ENCODE measurements at places on chromosomes 5 and 9.

- no peak for DNase-seq
These were observed 149.7 kb downstream of the SGCD start for GRCh38 chr5:156476678-156477077.

- DNase-seq = no peak
These were observed 161.5 kb downstream of the CARTPT start for GRCh38 chr5:71880536-71880935.

GRCh38 chr5:118551716-118552115 is 436.6 kb downstream of the DTWD2 start:
- no peak for DNase-seq

DNA sequence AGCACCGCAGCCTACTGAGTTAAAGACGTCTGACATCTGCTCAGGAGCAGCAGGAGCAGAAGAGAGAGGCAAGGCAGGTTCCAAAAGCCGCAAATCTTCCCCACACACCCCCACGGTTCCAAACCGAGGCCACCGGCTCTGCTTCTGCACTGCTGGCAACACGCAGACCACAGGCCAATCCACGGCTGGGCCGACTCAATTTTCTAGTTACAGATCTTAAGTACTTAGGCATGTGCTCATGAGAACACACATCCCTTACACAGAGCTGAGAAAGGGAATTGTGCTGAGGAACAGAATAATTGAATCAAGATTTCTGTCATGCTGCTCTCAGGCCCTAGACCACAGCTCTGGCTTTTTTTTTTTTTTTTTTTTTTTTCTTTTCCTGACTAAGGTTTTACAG is 32.6 kb downstream of the PAX5 start:
- DNase-seq = no peak

DNA sequence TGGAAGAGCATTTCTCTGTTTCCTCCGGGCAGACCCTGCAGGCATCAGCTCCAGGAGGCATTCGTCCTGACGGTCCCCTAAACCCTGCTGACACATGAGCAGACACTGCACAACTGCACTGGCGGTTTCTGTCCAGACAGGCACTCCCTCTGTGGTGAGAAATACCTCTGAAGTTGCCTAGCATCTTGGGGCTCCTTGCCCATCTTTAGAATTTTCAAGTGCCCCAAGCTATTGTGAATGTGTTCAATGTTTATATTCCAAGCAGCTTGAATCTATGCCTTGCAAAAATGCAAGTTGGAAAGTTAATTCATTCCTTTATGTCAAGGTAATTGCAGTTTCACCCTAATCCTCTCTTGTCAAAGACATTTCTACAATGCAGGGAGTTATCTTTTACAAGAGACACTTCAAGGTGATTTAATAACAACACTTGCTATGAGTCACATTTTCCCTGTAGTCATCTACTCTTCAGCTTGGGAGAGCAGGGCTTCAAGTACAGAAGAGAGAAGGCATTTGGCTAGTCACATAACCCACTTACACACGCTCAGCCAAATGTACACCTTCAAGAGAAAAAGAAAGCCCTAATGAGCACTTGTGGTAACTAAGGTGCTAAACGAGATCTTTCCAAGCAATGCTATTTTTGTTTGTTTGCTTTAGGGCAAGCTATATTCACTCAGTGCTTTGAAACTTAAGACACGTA is 302.5 kb downstream of the MLLT3 start:
- no peak for DNase-seq

DNA sequence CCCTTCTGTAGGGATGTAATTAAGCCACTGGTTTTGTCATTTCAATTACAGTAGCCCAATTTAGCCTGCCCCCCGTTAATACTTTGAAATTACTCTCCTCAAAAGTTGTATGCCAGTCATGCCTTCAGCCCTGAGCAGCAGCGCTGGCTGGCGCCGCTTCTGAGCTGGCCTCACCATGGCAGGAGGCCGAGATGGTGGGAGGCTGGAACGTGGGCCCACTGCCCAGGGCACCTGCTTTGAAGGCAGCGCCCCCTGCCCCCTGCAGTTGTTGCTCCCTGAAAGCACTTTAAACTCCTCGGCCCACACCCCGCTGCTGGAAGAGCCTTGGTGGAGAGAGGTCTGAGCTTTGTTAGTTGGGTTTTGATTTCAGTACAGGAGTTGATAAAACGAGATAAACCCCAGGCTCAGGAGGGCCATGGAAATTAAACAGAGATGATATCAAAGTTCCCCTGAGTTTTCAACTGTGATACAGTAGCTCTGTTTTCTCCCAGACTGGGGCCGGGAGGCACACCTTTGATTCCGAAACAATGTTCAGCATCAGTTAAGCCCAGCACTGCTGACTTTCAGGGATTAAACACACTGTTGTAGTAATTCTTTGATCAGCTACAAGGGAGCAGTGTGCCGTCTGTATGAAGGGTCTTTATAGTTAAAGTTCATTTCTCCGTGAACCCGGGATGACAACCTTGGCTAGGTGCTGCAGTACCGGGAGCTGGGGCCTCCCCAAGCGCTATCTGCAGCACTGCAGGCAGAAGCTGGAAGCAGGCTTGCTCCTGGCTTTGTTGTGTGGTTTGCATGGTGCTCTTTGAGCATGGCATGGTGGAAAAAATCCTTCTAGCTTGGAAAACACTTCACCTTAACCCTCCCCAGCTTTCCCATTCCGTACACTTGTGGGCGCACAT is 9.5 kb downstream of the MVB12B start:
- DNase-seq = no peak

DNA sequence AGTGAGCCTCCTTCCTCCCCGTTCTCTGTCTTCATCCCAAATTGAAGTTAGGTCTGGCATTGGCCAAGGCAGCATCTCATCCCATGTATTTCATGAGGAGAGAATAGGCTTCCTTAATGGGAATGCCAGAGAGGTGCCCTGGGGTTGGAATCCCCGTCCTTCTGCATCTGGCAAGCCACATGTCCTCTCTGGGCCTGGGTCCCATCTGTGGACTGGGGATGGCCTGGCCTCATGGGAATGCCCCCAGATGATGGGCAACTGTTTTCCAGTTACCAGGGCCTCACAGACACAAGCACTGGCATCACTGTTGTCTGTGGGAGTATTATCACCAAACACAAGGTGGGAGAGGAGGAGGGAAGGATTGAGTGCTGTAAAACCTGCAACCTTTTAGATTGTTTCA is 153.9 kb downstream of the FSTL4 start:
- no peak for DNase-seq

GRCh38 chr5:170832241-170832640 is 29.6 kb upstream of the RANBP17 start:
- no peak for DNase-seq

DNA sequence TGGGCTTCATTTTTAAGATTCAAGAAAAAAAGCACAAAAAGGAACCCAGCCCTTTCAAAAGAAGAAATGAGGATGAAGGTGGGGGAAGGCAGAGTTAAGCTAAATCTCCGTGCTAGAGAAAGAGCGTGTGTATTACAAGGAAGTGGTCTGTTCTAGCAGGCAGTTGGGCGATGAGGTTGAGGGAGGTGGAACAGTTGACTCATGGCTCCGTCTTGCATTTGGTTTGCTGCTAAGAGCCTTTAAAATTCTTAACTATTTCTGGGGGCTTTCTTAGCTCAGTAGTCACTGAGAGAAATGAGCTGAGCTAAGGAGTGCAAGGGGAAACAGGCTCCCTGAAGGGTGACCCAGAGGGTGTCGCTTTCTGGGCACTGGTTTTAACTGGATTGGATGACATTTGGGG is 117.4 kb downstream of the GCNT1 start:
- peak; percentile 11 for DNase-seq

DNA sequence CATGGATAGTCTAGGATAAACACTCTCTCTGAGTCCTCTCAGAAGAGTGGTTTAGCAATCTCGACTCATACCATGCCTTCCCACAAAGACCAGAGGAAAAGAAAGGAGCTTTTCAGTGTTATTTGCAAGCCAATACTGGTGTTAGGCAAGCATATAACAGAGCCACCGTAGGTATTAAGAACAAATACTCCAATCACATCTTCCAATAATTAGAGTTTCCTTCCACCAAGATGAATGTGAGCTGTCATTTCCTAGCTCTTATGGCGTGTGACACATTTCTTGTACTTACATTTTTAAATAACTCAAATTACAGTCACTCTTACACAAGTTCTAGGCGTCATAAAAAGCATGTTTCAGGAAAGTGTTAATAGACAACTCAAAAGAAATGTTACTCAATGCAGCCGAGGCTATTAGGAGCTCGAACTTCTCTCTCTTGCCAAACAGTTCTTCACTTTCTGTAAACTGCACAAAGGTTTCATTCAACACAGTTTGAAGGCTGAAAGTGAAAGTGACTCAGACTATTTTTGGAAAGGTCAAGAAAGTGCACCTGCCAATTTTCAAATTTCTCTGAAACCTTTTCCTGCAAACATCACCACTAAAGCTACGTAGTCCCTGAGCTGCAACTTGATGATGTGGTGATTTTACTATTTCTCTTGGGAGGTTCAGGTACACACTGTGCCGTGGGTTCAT is 153.8 kb downstream of the AUH start:
- DNase-seq = no peak

- no peak for DNase-seq
These were observed 65.2 kb upstream of the GLIS3 start for GRCh38 chr9:4365055-4365454.

DNA sequence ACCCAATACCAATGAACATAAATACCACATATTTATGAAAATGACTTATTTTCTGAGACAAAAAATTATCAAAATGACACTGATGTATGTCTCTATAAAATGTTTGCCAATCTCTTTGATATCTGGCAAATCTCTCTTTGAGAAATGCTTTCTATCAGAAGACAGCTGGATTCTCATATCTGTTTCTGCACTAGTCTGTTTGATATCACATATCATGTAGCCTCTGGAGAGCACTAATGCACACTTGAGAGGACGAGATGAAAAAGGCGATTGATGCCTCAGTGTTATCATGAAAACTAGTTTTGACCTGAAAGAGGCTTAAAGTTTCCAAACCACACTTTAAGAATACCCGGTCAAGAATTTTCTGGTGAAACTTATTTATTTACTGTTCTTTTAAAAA is 29.1 kb upstream of the ANKRD55 start:
- DNase-seq = no peak

DNA sequence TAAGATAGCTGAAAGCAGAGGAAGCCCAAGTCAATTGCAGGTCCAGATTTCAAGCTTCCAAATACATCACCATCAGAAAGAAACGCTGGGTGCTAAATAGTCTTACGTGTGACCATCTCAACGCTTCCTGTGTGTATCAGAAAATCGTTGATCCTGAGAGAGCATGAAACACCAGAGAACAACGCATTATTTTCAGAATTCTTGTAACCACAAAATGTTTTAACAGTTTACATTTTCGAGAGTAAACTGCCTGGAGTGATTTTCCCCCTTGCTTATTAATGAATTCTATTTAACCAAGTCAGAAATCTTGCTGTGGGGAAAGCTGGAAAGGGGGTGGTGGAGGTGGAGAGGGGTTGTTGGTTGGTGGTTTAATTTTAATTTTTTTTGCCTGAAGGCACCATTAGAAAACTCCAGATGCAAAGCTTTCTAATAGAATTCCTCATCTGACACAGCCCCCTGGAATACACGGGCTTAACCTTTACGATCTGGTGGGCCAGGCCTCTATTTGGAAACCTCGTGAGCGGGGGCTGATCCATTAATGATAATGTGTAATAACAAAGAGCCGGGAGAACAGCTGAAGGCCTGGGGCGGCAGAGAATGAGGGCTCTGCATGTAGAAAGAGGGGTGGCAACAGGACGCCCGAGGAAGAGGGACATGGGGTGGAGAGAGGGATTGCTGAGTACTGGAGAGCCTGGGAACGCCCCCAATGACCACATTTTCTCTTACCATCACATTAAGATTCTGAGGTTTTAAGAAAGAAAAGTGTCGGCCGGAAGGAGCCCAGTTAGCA is 124.5 kb upstream of the NFIB start:
- DNase-seq = no peak

DNA sequence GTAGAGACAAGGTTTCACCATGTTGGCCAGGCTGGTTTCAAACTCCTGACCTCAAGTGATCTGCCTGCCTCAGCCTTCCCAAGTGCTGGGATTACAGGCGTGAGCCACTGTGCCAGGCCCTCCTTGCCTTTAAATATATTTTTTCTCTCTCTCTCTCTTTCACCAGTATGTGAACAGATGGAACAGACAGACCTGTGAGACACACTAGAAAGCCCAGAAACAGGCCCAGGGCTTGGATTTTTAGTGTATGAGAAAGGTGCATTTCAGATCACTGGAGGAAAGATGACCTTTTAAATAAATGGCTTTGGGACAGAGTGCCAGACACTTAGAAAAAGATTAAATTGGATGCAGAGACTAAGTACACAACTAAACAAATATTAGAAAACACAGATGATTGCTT is 3.1 kb downstream of the RASGEF1C start:
- DNase-seq = no peak

DNA sequence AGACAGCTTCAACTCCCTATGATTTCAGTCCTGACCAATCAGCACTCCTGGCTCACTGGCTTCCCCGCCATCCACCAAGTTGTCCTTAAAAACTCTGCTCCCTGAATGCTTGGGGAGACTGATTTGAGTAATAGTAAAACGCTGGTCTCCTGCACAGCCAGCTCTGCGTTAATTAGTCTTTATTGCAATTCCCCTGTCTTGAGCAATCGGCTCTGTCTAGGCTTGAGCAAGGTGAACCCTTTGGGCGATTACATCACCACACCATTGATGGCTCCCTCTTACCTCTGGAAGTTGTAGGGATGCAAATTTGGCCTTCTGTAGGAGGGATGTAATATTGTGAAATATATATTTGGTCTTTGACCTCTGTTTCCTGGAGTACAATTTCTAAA is 2.9 kb upstream of the SLC23A1 start:
- no peak for DNase-seq

- DNase-seq = no peak
These were observed 49.8 kb upstream of the SH3PXD2B start for GRCh38 chr5:172503925-172504700.

DNA sequence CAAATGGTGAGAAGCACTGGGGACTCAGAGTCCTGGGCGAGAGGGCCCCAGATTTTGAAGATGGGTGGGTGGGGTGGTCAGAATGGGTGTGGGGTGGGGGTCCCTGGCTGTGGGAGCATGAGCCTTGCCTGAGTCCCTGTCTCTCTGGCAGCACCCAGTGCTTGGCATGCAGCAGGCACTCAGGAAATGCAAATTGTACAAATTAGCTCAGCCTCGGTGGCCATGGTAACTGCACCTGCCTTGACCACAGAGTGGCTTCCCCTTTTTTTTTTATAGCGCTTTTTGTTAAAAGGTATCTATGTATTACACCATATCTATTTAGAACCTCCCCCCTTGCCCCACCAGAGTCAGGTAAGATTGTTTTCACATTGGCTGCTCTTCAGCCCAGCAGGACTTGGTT is 19.2 kb upstream of the PITX1 start:
- DNase-seq = no peak
